NCI-H1417 treated with DMSO at 0.1 percent for 48 hours (cell line): ENCODE measurements at places on chromosomes 5 and 9.

GRCh38 chr5:91225848-91226686 is 157.1 kb downstream of the ARRDC3 start:
- no peak for DNase-seq

GRCh38 chr9:110298043-110298605 is 39.5 kb downstream of the TXNDC8 start:
- DNase-seq: no peak

- no peak for DNase-seq
Measured at GRCh38 chr9:137465720-137466388, 6.7 kb upstream of the NSMF start.

DNA sequence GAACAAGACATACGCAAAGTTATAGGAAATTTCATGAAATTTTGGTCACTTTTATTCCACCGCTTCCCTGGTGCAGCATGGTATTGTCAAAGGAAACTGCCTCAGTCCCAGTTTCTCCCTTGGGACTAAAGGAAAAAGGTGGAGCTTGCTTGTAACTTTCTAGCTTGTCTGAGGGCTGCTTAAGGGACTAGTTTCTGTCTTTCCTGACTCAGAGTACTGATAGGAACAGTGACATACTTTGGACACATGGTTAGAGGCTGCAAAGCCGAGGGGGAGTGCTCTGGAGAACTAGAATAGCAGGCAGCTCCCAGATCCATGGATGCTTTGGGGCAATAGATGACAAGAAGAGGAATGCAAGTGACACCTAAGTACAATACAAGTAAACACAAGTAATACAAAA is 136.7 kb downstream of the CDC42SE2 start:
- no peak for DNase-seq

GRCh38 chr5:64526734-64527439 is 21.1 kb downstream of the RGS7BP start:
- DNase-seq: no peak

DNA sequence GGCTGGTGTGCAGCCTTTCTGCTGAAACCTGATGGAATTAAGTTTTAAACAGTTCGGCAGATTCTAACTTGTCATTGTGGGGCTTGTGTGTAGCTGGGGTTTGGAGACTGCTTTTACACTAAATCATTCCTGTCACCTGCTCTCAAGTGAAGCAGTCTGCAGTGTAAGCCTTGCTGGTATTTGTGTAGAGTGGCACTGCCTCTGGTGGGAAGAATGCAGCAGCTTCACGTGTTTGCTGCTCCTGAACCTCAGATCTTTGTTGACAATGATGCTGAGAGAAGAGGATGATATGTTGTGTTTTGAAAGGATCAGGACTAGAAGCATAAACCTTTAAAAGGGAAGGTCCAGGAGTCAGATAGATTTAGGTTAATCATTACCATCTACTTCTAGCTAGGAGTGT is 88.1 kb downstream of the KDM4C start:
- no peak for DNase-seq

GRCh38 chr5:179126506-179126991 is 66.4 kb downstream of the ZNF354C start:
- DNase-seq: no peak

DNA sequence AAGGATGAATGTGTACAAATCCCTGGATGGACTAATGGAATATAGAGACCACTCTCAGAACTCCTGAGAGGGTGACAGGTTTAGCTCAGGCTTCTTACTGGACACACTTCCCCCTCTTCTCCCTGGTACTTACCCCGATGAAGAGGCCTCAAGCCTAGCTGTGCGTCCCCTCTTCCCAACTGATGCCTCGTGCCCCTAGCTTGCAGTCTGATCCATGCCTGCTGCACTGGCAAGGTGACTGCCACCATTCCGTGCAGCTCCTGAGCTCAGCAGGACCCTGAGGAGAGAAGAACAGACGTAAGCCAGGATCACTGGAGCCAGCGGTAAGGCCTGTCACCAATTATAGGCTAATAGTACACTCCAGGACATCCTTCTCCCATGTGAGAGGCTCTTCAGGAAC is 5.5 kb upstream of the STOML2 start:
- no peak for DNase-seq

GRCh38 chr5:140734354-140734753 is 34.1 kb downstream of the ZMAT2 start:
- DNase-seq: no peak

- DNase-seq: no peak
Measured at GRCh38 chr9:82555431-82556051, 507.4 kb downstream of the RASEF start.

DNA sequence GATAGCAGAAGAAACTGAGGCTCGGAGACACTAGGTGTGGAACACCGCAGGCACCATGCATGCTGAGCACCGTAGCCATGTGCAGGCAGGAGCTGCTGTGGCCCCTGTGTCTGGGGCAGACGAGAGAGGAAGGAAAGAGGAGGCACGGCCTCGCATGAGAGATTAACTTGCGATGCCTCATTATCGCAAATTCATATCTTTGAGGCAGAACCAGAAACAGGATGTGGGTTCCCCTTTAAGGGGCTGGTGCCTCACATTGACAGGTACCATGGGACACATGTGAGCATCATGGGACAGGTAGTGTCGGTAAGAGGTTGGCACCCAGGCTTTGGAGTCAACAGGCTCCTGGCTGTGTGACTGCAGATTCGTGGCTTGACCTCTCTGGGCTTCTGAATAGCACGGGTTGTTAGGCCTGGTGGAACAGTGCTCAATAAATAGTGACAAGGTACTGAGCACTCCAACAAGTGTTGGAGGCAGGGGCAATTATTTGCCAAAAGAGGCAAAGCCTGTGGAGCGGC is 40.8 kb downstream of the NAIF1 start:
- DNase-seq: no peak

DNA sequence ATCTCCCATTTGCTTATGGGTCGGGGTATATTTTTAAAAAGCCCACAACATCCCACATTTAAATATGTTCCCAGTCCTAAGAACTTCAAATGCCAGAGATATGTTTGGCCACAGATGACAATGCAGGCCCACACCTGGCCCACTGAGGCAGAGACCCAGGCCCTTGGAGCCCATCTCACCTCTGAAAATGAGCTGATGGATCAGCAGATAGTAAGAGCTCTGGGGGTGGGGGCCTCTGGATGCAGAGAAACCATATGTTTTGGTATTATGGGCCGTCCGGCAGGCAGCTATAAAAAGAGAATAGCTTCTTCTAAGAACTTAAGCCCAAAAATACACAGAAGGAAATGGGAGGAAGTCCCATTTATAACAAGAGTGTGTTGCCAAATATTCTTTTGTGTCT is 256.0 kb downstream of the GRIA1 start:
- no peak for DNase-seq

GRCh38 chr5:23385036-23385435 is 122.4 kb upstream of the PRDM9 start:
- DNase-seq: no peak
